ENCODE measurements at places on chromosomes 2 and 18.

DNA sequence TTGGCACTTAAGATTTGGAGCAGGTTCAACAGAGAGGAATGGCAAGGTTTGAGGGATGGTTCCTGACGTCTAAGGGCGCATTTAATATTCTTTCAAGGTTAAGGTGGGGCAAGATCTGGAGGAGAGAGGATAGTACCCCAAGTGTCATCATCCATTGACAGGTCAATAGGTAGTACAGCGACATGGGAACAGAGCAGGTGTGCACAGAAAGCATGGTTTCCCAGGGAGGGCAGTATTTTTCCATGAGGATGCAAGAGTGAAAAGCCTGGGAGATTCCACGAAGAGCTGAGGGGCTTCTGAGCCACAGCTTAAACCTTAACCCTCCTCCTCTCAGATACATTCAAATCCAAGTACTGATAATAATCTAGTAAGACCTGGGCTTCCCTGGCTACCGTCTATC lies 9.1 kb downstream of the HES6 start:
- DNase-seq = no peak

- DNase-seq = no peak
These were observed 16.7 kb downstream of the COLEC11 start for GRCh38 chr2:3611589-3611988.

- DNase-seq = peak; percentile 4
These were observed 80.7 kb upstream of the RASGRP3 start for GRCh38 chr2:33395655-33396249.

- DNase-seq = no peak
These were observed 363.4 kb upstream of the GCFC2 start for GRCh38 chr2:76073992-76074604.

DNA sequence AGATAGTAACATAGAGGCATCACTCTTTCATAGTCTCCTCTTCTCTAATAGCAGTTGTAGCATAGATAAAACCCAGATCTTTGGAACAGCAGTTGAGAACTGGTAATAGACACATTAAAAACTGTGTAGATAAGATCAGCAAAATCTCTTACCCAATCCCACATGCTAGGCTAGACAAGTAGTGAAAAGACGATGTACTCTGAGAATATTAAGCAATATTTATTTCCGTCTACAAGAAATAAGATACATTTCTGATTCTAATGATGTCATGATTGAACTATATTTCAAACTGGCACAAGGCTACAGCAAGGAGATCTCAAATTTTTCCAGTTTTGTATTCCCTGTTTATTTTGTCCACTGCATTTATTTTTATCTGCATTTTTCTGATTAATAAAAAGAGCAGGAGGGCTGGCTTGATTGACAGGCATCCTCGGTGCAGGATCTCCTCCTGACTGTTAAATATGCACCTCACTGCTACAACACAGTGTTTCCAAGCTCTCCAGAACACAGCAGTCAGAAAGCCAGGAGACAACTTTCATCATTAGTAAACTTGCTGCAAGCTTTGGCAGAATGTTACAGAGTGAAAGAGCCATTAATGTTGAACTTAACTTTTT lies 73.3 kb upstream of the ATIC start:
- DNase-seq = no peak

- no peak for DNase-seq
These were observed 141.9 kb downstream of the RHBDD1 start for GRCh38 chr2:226977775-226978190.

DNA sequence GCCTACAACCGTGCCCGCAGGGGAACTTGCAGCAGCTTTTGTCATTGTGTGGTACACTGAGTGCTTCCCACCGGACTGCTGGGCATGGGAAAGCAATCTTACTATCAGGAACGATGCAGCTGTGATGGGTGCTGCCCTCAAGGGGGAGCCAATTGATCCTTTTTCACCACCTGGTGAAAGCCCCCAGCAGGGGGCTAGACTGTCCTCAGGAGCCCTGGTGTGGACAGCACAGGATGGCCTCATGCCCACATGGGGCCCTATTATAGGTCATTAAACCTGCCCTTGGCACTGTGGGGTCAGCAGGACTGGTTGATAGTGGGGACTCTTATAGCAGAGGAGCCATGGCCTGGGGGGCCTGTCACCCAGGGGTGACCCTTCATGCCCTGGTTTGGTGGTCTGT lies 172.2 kb downstream of the GLI2 start:
- no peak for DNase-seq

- DNase-seq = no peak
These were observed 207.8 kb downstream of the CYP26B1 start for GRCh38 chr2:71939588-71940535.

- DNase-seq = no peak
These were observed 576 bp downstream of the NYAP2 start for GRCh38 chr2:225400060-225400511.

GRCh38 chr2:25897506-25897905 lies 19.2 kb upstream of the ASXL2 start:
- no peak for DNase-seq

GRCh38 chr2:61620244-61621159 lies 82.3 kb upstream of the XPO1 start:
- no peak for DNase-seq

GRCh38 chr2:196403471-196403870 lies 232.1 kb upstream of the STK17B start:
- no peak for DNase-seq

GRCh38 chr2:199806179-199806578 lies 44.8 kb downstream of the FTCDNL1 start:
- DNase-seq = no peak

Measured in stimulated activated CD4-positive, alpha-beta T cell treated with anti-CD3 and anti-CD28 coated beads, Interleukin-1b, Interleukin-23, amount 100 ng/mL, for 1 hour (primary cell).